ENCODE measurements at places on chromosomes 13 and 19.

DNA sequence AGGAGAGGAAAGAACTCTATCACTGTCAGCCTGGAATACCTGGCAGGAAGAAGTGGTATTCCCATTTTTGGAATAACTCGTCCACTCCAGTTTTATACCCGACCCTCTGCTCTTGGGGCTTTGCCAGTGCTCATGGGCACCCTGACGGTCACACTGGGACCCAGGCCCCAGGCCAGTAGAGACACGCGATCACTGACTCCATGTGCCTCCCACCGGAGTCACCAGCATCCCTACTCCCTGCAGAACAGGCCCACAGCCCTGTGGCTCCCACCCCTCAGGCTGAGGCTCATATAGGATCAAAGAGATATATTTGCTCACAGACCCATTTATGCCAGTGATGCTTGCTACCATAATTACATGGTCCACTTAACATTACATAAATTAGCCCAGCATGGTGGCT is 3.5 kb downstream of the GRTP1 start:
- H3K4me3 ChIP-seq: no peak overlapping the region
- H3K27ac ChIP-seq: no peak overlapping the region
- H3K27me3 ChIP-seq: peaks cover 17% of the 10 kb centered on the region

GRCh38 chr19:51686171-51686570 is 7.0 kb upstream of the SPACA6 start:
- no peaks in the 10 kb centered on the region for H3K27me3 ChIP-seq
- peaks cover 11% of the 10 kb centered on the region for H3K4me1 ChIP-seq
- no peak overlapping the region for H3K27ac ChIP-seq
- no peak overlapping the region for H3K4me3 ChIP-seq
- DNase-seq: no peak

DNA sequence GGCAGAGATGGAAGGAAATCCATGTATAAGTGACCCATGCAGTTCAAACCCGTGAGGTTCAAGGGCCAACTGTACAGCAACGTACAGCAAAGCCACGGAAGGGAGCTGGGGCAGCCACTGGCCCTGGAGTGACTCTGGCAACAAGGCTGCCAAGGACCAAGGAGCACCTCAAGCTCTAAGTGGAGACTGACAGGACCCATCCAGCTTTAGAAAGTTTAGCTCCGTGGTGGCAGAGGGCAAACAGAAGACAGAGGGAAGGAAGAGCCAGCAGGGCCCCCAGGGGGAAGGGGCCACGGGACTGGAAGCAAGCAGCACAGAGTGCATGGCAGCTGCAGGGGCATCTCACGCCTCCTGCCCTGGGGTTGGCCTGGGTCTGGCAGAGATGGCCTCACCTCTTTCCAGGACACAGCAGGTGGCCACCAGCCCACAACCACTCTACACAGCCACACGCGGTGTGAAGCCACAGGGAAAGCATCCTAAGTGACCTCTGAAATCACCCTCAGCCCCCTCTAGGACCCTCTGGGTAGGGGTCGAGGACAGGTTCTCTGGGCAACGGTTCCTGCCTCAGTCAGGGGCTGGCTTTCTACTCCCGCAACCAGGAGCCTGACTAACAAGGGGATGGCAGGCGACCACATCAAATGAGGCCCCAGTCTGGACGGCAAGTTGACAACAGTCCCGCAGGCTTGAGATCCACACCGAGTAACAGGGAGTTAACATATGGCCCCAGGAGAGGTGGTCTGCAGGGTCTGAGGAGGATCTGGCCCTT is 3.8 kb downstream of the MIER2 start:
- peaks cover 64% of the 10 kb centered on the region for H3K4me1 ChIP-seq
- peaks cover 5% of the 10 kb centered on the region for H3K27me3 ChIP-seq
- no peak overlapping the region for H3K4me3 ChIP-seq
- no peak for DNase-seq

GRCh38 chr13:89755729-89756492 is 1591.6 kb upstream of the MIR17HG start:
- H3K27ac ChIP-seq: no peak overlapping the region
- H3K36me3 ChIP-seq: no peaks in the 10 kb centered on the region
- no peaks in the 10 kb centered on the region for H3K27me3 ChIP-seq
- DNase-seq: no peak
- H3K4me3 ChIP-seq: no peak overlapping the region

DNA sequence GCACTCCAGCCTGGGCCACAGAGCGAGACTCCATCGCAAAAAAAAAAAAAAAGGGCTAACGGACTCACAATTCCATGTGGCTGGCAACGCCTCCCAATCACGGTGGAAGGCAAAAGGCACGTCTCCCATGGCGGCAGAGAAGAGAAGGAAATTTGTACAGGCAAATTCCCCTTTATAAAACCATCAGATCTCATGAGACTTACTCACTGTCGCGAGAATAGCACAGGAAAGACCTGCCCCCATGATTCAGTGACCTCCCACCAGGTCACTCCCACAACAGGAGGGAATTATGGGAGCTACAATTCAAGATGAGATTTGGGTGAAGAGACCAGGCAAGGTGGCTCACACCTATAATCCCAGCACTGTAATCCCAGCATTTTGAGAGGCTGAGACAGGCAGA is 18.7 kb upstream of the NMRK2 start:
- H3K27me3 ChIP-seq: no peaks in the 10 kb centered on the region
- no peak for DNase-seq
- H3K4me1 ChIP-seq: no peaks in the 10 kb centered on the region
- H3K27ac ChIP-seq: no peak overlapping the region
- no peaks in the 10 kb centered on the region for H3K36me3 ChIP-seq

DNA sequence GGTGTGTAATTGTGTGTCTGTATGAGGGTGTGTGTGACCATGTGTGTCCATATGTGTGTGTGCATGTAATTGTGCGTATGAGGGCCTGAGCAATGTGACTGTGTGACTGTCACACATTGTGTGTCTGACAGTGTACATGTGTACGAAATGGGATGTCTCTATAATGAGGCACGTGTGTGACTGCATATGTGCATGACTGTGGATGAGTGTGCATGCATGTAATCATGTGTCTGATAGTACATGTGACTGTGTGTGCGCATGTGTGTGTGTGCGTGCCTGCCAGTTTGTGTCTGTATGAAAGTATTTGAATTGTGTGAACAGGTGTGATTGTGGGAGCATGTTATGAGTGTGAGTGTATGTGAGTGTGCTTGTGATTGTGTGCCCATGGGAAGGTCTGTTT is 2.2 kb upstream of the ACSBG2 start:
- DNase-seq: no peak
- no peak overlapping the region for H3K27ac ChIP-seq
- no peaks in the 10 kb centered on the region for H3K27me3 ChIP-seq

GRCh38 chr19:46898731-46899130 is 37.9 kb downstream of the ARHGAP35 start:
- H3K36me3 ChIP-seq: no peaks in the 10 kb centered on the region
- H3K4me1 ChIP-seq: peaks cover 32% of the 10 kb centered on the region
- no peak overlapping the region for H3K27ac ChIP-seq
- H3K4me3 ChIP-seq: no peak overlapping the region
- no peaks in the 10 kb centered on the region for H3K27me3 ChIP-seq
- DNase-seq: no peak

GRCh38 chr13:37277007-37277406 is 171.5 kb upstream of the CSNK1A1L start:
- H3K27ac ChIP-seq: no peak overlapping the region
- H3K4me3 ChIP-seq: no peak overlapping the region
- no peak for DNase-seq

- H3K36me3 ChIP-seq: peaks cover 31% of the 10 kb centered on the region
- no peaks in the 10 kb centered on the region for H3K27me3 ChIP-seq
- H3K4me3 ChIP-seq: no peak overlapping the region
- DNase-seq: no peak
- no peak overlapping the region for H3K27ac ChIP-seq
These were observed 13.6 kb downstream of the POLR1D start for GRCh38 chr13:27635266-27635665.

GRCh38 chr13:72757792-72758535 is 23.7 kb downstream of the DIS3 start:
- no peak overlapping the region for H3K27ac ChIP-seq
- no peak overlapping the region for H3K4me3 ChIP-seq
- H3K4me1 ChIP-seq: no peaks in the 10 kb centered on the region

DNA sequence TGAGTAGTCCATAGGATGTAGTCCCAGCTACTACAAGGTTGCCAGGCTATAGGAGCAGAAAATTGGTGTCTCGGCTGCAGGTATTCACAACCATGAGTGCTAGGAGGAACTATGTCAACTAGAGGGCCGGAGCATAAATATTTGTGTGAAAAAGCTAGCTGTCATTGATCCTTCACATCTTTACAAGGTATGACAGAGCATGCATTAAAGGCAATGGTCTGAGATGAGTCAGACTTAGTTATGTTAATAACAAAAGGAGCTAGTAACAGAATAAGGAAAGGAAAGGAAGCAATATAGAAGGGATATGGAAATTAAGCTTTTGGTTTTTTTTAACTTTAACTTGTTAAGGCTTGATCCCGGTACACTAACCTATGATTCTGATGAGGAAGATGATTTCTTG is 40.9 kb upstream of the PSG9 start:
- no peaks in the 10 kb centered on the region for H3K36me3 ChIP-seq
- no peak overlapping the region for H3K4me3 ChIP-seq
- H3K27me3 ChIP-seq: peaks cover 15% of the 10 kb centered on the region
- H3K4me1 ChIP-seq: no peaks in the 10 kb centered on the region
- H3K27ac ChIP-seq: no peak overlapping the region

GRCh38 chr19:3768015-3768747 is 3.8 kb downstream of the RAX2 start:
- H3K36me3 ChIP-seq: peaks cover 14% of the 10 kb centered on the region
- no peak for DNase-seq
- no peak overlapping the region for H3K27ac ChIP-seq
- no peak overlapping the region for H3K4me3 ChIP-seq

DNA sequence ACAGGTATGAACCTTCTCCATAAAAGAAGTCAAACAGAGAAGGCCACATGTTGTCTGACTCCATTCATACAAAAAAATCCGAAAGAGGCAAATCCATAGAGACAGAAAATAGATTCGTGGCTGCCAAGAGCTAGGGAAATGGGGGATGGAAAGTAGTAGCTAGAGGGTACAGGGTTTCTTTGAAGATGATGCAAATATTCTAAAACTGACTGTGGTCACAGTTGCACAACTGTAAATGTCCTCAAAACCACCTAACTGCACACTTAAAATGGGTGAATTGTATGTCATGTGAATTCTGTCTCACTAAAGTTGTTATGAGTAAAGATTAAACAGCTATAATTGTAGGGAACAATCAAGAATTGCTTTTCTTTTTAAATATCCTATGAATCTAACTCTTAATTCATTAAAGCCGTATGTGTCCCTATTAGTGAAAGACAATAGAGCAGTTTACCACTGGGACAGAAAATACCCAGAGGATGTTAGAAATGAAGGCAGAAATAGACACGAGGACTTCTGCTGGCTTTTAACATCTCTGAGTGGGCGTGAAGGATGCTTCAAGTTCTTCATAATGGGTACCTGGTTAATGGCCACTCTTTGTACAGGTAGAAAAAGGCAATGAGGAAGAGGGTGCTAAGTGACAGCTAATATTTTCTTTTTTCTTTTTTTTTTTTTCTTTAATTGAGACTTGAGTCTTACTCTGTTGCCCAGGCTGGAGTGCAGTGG is 21.2 kb downstream of the INSR start:
- no peak overlapping the region for H3K27ac ChIP-seq
- no peak for DNase-seq
- no peaks in the 10 kb centered on the region for H3K27me3 ChIP-seq
- H3K36me3 ChIP-seq: no peaks in the 10 kb centered on the region
- no peaks in the 10 kb centered on the region for H3K4me1 ChIP-seq

Measured in activated CD4-positive, alpha-beta T cell treated with anti-CD3 and anti-CD28 coated beads for 36 hours (primary cell).